ENCODE measurements at places on chromosomes 2 and 18. TPM values are rescaled to one million over a fixed set of nuclear protein-coding genes. Genes with fewer than 3 reads are reported as not detected.
A peak's percentile ranks its signal among the peaks of the same experiment; 100 is the strongest.

DNA sequence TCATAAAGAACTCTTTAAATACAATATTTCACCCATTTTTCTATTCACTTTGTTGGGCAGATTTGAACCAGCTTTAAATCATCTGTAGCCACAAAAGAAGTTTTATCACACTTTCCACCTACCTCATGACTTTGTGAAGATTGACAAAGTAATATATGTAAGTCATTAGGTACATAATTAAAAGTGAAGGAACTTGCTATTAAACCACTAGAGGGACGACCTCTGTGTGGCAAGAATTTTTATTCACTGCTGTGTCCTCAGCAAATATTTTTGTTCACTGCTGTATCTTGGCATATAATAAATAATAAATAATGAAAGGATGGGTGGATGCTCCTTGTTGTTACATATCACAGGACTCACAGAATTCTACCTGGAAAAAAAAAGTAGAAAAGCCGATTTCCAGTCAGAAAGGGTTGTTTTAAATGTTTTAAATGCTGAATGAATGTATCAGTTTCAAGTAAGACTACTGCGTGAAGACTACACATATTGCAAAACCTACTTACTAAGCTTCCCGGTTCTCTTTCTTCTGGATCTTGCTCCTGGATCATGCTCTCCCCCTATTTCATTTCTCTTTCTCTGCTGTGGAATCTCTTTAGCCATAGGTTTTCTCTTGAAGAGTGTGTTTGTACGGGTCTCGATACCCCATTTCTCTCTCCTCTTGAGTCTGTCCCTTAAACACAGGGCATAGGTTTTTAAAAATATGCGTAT is 44.8 kb downstream of the KCMF1 start:
- H3K27ac ChIP-seq: peak overlapping the region; percentile 60
- no peak overlapping the region for H3K4me3 ChIP-seq
- H3K36me3 ChIP-seq: no peaks in the 10 kb centered on the region
- no peak for DNase-seq
- H3K4me1 ChIP-seq: peaks cover 7% of the 10 kb centered on the region
- no peaks in the 10 kb centered on the region for H3K27me3 ChIP-seq

- H3K4me3 ChIP-seq: no peak overlapping the region
- no peak for DNase-seq
- no peaks in the 10 kb centered on the region for H3K36me3 ChIP-seq
- H3K27me3 ChIP-seq: no peaks in the 10 kb centered on the region
- no peak overlapping the region for H3K27ac ChIP-seq
Measured at GRCh38 chr2:64243081-64244036, 99.1 kb upstream of the PELI1 start.

DNA sequence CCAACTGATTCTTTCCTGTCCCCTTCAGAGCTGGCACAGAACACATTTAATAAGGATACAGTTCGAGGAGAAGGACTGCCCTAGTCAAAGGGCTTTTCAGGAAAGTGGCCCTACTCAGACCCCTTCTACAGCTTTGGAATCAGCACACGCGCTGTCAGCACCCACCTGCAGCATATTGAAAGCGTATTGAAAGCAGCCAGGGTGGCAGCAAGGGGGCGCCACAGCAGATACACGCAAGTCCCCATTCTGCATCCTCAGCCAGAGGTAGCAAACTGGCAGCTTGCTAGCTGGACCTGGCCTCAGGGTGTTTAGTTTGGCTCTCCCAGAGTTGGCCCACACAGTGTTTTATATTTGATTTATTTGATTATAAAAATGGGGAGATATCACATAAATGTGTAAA is 101.0 kb upstream of the NT5C1B start:
- H3K4me1 ChIP-seq: no peaks in the 10 kb centered on the region
- no peak overlapping the region for H3K4me3 ChIP-seq
- no peaks in the 10 kb centered on the region for H3K36me3 ChIP-seq
- peak; percentile 64 for DNase-seq
- no peaks in the 10 kb centered on the region for H3K27me3 ChIP-seq
- H3K27ac ChIP-seq: no peak overlapping the region

DNA sequence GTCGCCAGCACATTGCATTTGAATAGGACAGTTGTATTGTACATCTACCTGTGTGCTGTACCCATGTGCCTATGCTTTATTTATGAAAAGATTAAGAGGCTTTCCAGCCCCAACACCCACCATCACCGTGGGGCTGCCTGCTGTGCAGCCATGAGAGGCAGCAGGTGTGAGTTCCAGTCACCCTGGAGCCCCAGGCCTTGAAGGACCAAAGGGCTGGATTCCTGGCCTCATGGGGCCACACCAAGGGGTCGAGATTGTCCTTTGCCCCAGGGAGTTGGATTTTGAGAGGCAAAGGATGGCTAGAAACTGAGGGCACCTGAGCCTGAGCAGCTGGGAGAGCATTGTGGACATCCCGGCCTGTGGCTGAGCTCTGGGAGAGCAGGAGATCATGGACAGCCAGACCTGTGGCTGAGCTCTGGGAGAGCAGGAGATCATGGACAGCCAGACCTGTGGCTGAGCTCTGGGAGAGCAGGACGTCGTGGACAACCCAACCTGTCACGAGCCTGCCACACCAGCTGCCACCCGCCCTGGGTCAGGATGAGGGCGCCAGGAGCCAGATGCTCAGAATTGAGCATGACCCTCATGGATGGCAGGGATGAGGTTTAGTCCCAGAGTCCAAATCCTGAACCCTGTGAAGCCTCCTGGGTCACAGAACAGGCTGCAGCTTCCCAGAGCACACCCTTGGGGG is 182.5 kb upstream of the RAB6C start:
- H3K36me3 ChIP-seq: no peaks in the 10 kb centered on the region
- no peaks in the 10 kb centered on the region for H3K27me3 ChIP-seq
- H3K4me1 ChIP-seq: no peaks in the 10 kb centered on the region
- no peak for DNase-seq
- H3K4me3 ChIP-seq: no peak overlapping the region
- no peak overlapping the region for H3K27ac ChIP-seq

DNA sequence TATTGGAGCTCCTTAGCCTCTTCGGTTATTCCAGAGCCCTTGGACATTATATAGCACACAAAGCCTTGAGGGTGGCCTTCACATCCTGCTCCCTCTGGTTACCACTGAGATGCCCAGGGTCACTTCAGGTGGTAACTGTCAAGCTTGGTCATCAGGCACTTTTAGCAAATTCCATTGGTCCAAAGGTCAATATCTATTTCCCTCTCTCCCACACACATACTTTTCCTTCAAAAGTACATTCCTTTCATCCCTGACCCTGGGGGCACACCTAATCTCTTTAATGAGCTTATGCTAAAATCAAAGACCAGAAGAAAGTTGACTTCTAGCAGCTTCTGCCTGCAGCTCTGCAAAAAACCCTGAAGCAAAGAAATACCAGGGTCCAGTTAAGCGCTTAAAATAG is 172.0 kb upstream of the NRP2 start:
- no peak overlapping the region for H3K4me3 ChIP-seq
- H3K27ac ChIP-seq: no peak overlapping the region
- H3K27me3 ChIP-seq: no peaks in the 10 kb centered on the region
- peaks cover 19% of the 10 kb centered on the region for H3K4me1 ChIP-seq
- DNase-seq: peak; percentile 16
- H3K36me3 ChIP-seq: no peaks in the 10 kb centered on the region

GRCh38 chr2:126894585-126895182 is 4.0 kb upstream of the TEX51 start:
- H3K27ac ChIP-seq: no peak overlapping the region
- peaks cover 5% of the 10 kb centered on the region for H3K27me3 ChIP-seq
- no peak for DNase-seq
- no peaks in the 10 kb centered on the region for H3K36me3 ChIP-seq
- no peaks in the 10 kb centered on the region for H3K4me1 ChIP-seq
- H3K4me3 ChIP-seq: no peak overlapping the region

DNA sequence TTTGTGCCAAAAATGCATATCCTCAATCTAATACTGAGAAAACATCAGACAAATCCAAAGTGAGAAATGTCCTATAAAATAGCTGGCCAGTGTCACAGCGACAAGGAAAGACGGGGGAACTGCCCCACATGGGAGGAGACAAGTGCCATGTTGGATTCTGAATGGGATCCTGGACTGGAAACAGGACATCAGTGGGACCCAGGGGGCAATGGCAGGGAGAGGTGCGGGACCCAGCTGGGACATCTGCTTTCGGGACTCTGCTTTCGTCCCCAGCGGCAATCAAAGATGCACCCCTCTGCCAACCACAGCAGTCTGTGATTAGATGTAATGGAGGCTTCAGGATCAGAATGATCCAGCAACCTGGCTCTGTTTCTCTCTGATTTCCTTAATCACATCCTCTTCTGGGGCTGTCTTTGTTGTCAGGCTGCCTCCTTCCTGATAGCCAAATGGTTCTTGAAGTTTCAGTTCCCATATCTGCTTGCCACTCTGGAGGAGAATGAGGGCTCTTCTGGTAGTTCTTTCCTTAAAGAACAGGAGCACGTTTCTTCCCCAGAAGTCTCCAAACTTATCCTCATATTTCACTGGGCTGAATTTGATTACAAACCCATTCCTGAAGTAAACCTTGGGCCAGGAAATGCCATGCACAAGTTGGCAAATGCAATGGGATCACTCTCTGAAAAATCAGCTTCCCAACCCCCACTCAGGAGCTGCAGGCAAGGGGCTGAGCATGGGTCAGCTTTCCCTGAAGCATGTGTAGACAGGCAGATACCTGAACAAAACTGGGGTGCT is 13.6 kb upstream of the PROC start:
- no peak for DNase-seq
- H3K36me3 ChIP-seq: no peaks in the 10 kb centered on the region
- H3K4me1 ChIP-seq: no peaks in the 10 kb centered on the region
- H3K27ac ChIP-seq: no peak overlapping the region
- H3K4me3 ChIP-seq: no peak overlapping the region

GRCh38 chr2:202376460-202377206 is 506 bp downstream of the BMPR2 start:
- peaks cover 19% of the 10 kb centered on the region for H3K4me1 ChIP-seq
- peak overlapping the region; percentile 92 for H3K27ac ChIP-seq
- H3K27me3 ChIP-seq: peaks cover 9% of the 10 kb centered on the region
- no peaks in the 10 kb centered on the region for H3K36me3 ChIP-seq
- peak overlapping the region; percentile 73 for H3K4me3 ChIP-seq

Gene TBR1
- 0.09 TPM for total RNA-seq

Gene TMEM169
- 17.9 TPM for total RNA-seq

Gene DYSF
- 1.1 TPM for total RNA-seq

Data from neural progenitor cell (in vitro differentiated cells).